DND-41 (cell line): ENCODE measurements at places on chromosomes 5 and 9.

DNA sequence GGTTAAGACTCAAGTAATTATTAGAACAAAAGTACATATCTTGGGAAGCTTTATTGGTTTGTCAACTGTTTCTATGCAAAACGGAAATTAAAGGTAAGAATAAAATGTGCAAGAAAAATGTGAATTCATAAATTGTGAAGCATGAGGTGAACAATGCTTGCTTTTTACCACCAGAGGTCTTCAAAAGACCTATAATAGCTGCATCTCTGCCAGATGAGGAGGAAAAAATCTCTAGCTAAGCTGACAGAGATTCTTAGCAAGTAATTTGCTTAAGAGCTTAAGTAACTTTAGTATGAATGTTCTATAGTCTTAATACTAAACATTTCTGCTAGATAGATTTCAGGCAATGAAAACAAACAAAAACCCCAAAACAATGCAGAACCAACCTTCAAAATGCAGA, 54.1 kb downstream of the MRPS30 start:
- H3K27ac ChIP-seq, result no peak overlapping the region
- no peak for DNase-seq
- no peaks in the 10 kb centered on the region for H3K36me3 ChIP-seq
- no peaks in the 10 kb centered on the region for H3K27me3 ChIP-seq

DNA sequence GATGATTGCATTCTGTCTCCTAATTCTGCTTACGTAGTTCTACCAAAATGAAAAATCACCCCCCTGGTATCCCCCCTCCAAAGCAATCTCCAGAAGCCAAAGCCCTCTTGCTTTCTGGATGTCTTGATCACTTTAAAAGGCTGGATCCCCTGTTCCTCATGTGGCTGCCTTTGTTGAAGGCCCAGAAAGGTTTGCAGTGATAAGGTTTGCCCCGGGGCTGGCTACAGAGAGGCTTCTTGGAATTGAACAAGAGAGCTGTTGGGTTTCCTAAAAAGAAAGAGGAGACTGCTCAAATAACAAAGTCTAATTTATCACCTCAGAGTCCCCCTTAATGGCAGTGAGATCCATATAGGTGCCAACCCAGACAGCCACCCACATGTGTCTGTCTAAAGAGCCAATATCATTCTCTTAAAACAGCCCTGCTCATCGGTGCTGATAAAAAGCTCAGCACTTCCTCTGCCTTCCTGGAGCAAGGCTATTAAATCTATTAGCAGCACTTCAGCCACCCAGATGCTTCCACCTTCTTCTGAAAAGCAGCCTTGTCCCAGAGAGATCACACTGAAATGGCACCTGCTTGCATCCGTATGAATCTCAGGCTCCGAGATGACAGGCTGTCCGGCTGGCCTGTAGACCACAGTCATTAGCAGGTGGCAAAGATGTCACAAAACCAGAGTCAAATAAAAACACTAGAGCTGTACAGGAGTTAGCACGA, 70.9 kb downstream of the TEX10 start:
- no peak overlapping the region for H3K27ac ChIP-seq
- no peak for DNase-seq
- no peaks in the 10 kb centered on the region for H3K27me3 ChIP-seq
- H3K4me3 ChIP-seq, result no peak overlapping the region

GRCh38 chr5:177430972-177431316, 4.5 kb downstream of the GRK6 start:
- H3K36me3 ChIP-seq, result peaks cover 65% of the 10 kb centered on the region
- DNase-seq, result no peak
- no peaks in the 10 kb centered on the region for H3K27me3 ChIP-seq
- H3K27ac ChIP-seq, result peak overlapping the region; percentile 78
- no peak overlapping the region for H3K4me3 ChIP-seq

GRCh38 chr5:170108266-170108785, 2.6 kb downstream of the FOXI1 start:
- no peaks in the 10 kb centered on the region for H3K36me3 ChIP-seq
- H3K27me3 ChIP-seq, result no peaks in the 10 kb centered on the region
- H3K4me3 ChIP-seq, result no peak overlapping the region
- H3K4me1 ChIP-seq, result no peaks in the 10 kb centered on the region
- no peak for DNase-seq

DNA sequence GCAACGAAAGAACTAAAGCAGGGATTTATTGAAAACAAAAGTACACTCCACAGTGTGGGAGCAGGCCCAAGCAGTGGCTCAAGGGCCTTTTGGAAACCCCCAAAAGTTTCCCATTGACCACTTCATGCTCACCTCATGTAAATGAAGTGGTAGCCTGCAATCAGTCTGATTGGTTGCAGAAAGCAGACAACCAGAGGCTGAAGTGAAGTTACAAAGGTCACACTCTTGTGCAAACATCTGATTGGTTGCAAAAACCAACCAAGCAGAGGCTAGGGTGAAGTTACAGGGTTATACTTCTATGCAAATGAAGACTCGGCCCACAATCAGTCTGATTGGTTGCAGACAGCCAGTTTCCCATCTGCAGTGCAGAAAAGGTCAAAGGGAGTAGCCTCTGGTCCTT, 258.0 kb downstream of the YTHDC2 start:
- no peaks in the 10 kb centered on the region for H3K36me3 ChIP-seq
- H3K27ac ChIP-seq, result no peak overlapping the region
- H3K4me1 ChIP-seq, result no peaks in the 10 kb centered on the region
- H3K4me3 ChIP-seq, result no peak overlapping the region

GRCh38 chr5:83562791-83563557, 91.4 kb downstream of the VCAN start:
- no peaks in the 10 kb centered on the region for H3K27me3 ChIP-seq
- no peaks in the 10 kb centered on the region for H3K36me3 ChIP-seq
- H3K27ac ChIP-seq, result no peak overlapping the region
- no peak overlapping the region for H3K4me3 ChIP-seq
- H3K4me1 ChIP-seq, result peaks cover 17% of the 10 kb centered on the region

- H3K4me1 ChIP-seq, result peaks cover 41% of the 10 kb centered on the region
- peak overlapping the region; percentile 29 for H3K27ac ChIP-seq
- peak overlapping the region; percentile 84 for H3K4me3 ChIP-seq
- peaks cover 44% of the 10 kb centered on the region for H3K36me3 ChIP-seq
- DNase-seq, result peak; percentile 44
- no peaks in the 10 kb centered on the region for H3K27me3 ChIP-seq
Measured at GRCh38 chr5:115838885-115839518, 2.4 kb downstream of the ATG12 start.

GRCh38 chr5:138631096-138631928, 56.1 kb upstream of the HSPA9 start:
- no peak overlapping the region for H3K27ac ChIP-seq
- H3K36me3 ChIP-seq, result no peaks in the 10 kb centered on the region

GRCh38 chr9:129495620-129496472, 125.1 kb downstream of the C9orf50 start:
- H3K4me3 ChIP-seq, result no peak overlapping the region
- DNase-seq, result peak; percentile 81
- peaks cover 19% of the 10 kb centered on the region for H3K4me1 ChIP-seq
- no peaks in the 10 kb centered on the region for H3K36me3 ChIP-seq
- peaks cover 15% of the 10 kb centered on the region for H3K27me3 ChIP-seq

DNA sequence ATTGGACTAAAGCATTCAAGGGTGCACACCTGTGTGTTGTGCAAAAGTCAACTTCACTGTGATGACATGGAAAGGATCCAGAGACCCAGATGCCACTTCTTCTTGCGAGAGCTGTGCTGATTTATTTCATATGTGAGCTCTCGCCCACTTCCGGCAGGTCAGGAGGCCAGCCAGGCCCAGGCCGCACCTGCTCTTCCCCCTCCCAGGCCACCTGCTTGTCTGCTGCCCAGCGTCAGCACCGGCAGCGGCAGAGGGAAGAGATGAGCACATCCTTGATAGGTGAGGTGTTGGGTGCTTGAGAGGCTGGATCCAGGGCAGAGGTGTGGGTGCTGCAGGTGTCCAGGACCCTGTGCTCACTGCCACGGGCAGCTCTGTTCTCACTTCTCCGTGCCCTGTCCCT, 242.9 kb downstream of the FANCC start:
- no peak overlapping the region for H3K4me3 ChIP-seq
- H3K36me3 ChIP-seq, result no peaks in the 10 kb centered on the region
- no peaks in the 10 kb centered on the region for H3K4me1 ChIP-seq
- H3K27me3 ChIP-seq, result no peaks in the 10 kb centered on the region
- no peak for DNase-seq

- no peaks in the 10 kb centered on the region for H3K27me3 ChIP-seq
- no peaks in the 10 kb centered on the region for H3K36me3 ChIP-seq
- H3K4me1 ChIP-seq, result no peaks in the 10 kb centered on the region
- H3K27ac ChIP-seq, result no peak overlapping the region
- no peak for DNase-seq
Measured at GRCh38 chr5:164497311-164498064, 992.1 kb downstream of the MAT2B start.

- no peak overlapping the region for H3K4me3 ChIP-seq
- no peaks in the 10 kb centered on the region for H3K27me3 ChIP-seq
- peaks cover 23% of the 10 kb centered on the region for H3K4me1 ChIP-seq
- DNase-seq, result no peak
- H3K27ac ChIP-seq, result no peak overlapping the region
Measured at GRCh38 chr5:139569270-139569955, 8.3 kb downstream of the UBE2D2 start.

DNA sequence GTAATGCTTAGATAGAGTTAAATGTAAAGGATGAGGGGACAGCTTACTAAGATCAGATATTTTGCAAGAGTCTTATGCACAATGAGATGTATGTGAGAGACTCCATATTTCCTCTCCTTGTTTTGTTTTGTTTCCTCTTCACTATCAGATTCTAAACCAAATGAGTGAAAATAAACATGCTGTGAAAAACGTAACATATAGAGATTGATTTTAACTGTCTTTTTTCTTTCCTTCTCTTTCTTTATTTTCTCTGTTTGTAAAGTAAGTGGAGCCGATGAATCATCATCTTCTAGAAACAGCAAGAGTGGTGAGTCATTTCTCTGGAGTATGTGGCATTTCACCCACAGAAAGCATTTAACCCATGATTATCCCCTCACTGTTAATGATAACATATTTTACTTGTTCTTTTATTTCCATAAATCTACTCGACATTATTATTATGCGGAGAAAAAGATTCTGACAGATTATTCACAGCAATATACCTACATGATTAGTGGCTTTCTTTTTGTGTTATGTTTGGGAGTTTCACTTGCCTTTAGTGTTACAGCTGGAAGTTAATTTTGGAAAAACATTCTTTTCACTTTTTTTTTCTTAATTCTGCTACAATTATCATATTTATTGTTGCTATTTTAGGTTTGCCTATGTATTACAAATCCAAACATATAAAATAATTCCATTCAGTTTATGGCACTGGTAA, 2.1 kb upstream of the ANXA1 start:
- 0 out of 2 replicates have a peak overlapping the region, but pooled peaks have one; percentile 15 for H3K4me3 ChIP-seq
- H3K36me3 ChIP-seq, result peaks cover 5% of the 10 kb centered on the region; the same call in 1 of the 2 replicates
- no peaks in the 10 kb centered on the region for H3K27me3 ChIP-seq
- H3K4me1 ChIP-seq, result peaks cover 74% of the 10 kb centered on the region

DNA sequence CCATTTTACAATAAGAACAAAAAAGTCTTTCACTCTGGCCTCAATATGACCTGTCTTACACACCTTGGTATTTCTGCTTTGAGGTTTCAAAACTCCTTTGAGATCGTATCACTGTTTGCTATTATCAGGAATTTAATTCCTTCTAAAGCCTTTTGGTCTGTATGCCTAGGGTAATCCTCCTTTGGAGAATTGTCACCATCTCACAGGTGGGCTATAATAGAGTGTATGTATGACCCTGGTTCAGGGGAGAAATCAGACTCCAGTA, 13.7 kb downstream of the CMYA5 start:
- no peaks in the 10 kb centered on the region for H3K4me1 ChIP-seq
- no peak overlapping the region for H3K4me3 ChIP-seq
- DNase-seq, result no peak
- no peak overlapping the region for H3K27ac ChIP-seq
- H3K27me3 ChIP-seq, result no peaks in the 10 kb centered on the region
- no peaks in the 10 kb centered on the region for H3K36me3 ChIP-seq

GRCh38 chr9:99561509-99561917, 260.2 kb upstream of the NR4A3 start:
- no peak overlapping the region for H3K4me3 ChIP-seq
- no peak overlapping the region for H3K27ac ChIP-seq
- DNase-seq, result no peak
- no peaks in the 10 kb centered on the region for H3K4me1 ChIP-seq
- H3K36me3 ChIP-seq, result no peaks in the 10 kb centered on the region

DNA sequence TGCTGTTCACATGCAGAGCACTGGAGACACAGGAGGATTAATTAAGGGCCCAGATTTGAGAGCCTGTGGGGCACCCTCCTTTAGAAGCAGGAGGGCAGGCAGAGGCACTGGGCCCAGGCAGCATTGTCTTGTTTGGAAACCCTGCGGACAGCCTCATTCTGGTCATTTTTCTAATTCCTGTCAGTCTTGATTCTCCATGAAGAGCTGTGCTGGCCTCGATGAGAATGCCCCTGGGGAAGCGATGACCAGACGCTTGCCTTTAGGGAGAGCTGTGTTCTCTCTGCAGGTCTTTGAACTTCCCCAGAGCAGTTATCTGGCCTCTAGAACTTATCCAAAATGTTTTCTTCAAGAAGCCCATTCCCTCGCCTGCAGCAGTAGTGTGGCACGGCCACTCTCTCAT, 117.8 kb upstream of the PTCH1 start:
- no peak for DNase-seq
- no peak overlapping the region for H3K4me3 ChIP-seq
- H3K27me3 ChIP-seq, result no peaks in the 10 kb centered on the region
- no peak overlapping the region for H3K27ac ChIP-seq
- H3K36me3 ChIP-seq, result no peaks in the 10 kb centered on the region

DNA sequence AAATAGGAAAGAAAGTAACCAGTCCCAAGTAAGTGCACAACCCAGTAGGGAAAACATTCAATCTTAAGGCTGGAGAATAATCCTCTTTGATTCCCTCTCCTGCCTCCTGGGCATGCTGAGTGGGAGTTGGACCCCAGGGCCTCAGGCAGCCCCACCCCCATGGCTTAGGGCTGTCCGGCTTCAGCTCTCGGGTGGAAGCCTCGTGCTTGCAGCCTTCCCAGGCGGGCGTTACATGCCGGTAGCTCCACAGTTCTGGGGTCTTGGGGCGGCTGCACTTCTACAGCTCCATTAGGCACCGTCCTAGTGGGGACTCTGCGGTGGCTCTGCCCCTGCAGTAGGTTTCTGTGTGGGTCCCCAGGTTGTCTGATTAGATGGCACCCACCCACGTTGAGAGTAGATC, 10.1 kb downstream of the GLIPR2 start:
- H3K36me3 ChIP-seq, result no peaks in the 10 kb centered on the region
- H3K27me3 ChIP-seq, result no peaks in the 10 kb centered on the region
- no peak overlapping the region for H3K4me3 ChIP-seq
- no peak overlapping the region for H3K27ac ChIP-seq
- H3K4me1 ChIP-seq, result peaks cover 16% of the 10 kb centered on the region

- H3K27ac ChIP-seq, result no peak overlapping the region
- no peak overlapping the region for H3K4me3 ChIP-seq
- no peaks in the 10 kb centered on the region for H3K27me3 ChIP-seq
Measured at GRCh38 chr9:133815781-133816180, 77.6 kb upstream of the SARDH start.

- no peak overlapping the region for H3K4me3 ChIP-seq
- peaks cover 8% of the 10 kb centered on the region for H3K27me3 ChIP-seq
- no peak overlapping the region for H3K27ac ChIP-seq
Measured at GRCh38 chr9:136965771-136966484, 11.4 kb upstream of the PTGDS start.

DNA sequence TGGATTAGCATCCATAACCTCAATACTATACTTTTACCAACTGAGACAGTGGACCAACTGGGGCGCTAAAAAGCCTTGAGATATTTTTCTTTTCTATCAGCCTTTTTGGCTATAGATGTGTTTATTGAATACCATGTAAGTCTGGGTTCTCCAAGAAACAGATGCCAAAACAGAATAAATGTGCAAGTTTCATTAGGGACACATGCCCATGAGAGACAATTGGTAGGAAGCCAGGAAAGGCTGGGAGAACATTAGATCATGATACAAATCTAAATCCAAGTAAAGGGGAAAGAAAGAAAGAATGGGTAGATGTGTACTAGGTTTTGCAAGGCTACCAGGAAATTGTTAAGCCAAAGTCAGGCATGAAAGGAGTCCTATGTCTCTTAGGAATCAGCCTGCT, 152.5 kb downstream of the KCTD16 start:
- H3K36me3 ChIP-seq, result no peaks in the 10 kb centered on the region
- H3K4me1 ChIP-seq, result no peaks in the 10 kb centered on the region
- no peak overlapping the region for H3K27ac ChIP-seq
- no peak for DNase-seq
